ENCODE measurements at places on chromosomes 1 and 21.

DNA sequence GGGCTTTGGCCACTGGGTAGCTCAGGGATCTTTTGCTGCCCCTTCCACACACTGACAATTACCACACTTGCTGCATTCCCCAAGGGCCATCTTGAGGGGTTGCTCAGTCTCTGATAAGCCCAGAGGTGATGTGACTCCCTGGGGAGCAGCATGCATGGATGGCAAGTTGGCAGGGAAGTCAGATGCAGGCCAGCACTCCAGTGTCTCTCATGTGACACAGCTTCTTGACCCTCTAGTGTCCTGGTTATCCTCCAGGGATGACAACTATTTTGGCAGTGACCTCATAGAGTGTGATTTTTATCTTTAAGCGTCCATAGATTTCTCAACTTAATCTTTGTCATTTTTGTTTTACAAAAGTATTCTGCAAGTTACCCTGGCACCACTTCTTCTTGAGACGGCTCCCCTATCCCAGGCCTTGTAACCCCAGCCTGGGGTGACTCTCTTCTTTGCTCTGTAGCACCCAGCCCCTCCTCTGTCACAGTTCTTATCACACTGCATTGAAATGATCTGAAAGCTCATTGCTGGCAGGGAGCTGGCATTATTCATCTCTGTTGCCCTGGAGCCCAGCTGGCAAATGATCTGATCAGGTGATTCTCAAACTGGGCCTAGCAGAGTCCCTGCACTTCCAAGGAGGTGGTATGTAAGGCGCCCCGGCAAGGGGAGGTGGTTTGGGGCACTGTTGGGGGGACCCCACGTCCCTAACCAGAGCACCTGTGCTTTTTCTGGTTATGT lies 72.6 kb downstream of the TENT5C start:
- DNase-seq = no peak

- DNase-seq = no peak
Observed at GRCh38 chr1:200831091-200831490, 41.7 kb upstream of the GPR25 start.

DNA sequence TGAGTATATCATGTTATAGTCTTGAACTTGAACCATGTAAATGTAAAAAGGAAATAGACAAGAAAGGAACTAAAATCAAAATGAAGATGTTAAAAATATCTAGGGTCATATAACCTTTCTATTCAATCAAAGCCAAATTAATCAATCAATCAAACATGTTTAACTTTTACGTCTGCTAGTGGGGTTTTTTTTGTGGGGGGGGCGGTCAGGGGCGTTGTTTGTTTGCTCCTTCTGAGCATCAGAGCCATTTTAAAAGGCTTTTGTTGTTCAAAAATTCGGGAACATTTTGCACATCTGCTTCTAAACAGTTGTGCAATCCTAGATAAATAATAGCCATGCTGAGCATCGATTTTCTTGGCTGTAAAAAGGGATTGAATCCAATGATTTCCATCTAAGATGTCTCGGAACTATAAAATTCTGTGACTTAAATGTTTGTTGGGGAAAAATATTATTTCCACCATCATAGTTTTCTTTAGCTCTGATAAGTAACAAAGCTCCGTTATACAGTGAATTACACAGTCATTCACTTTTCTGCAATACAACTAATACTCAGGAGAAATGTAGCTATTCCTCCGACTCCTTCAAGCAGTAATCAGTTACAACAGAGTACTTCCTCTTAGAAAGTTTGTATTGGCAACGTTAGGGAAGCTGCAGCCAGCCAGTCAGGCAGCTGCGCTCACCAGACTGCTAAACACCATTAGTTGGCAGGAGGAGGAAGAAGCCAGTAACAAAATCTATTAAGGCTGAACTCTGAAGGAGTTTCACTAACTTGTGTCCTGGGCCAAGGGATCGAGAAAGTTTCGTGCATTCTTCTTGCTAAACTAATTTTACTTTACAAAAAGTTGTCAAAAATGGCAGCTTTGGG lies 2.2 kb downstream of the SPATA6 start:
- no peak for DNase-seq

DNA sequence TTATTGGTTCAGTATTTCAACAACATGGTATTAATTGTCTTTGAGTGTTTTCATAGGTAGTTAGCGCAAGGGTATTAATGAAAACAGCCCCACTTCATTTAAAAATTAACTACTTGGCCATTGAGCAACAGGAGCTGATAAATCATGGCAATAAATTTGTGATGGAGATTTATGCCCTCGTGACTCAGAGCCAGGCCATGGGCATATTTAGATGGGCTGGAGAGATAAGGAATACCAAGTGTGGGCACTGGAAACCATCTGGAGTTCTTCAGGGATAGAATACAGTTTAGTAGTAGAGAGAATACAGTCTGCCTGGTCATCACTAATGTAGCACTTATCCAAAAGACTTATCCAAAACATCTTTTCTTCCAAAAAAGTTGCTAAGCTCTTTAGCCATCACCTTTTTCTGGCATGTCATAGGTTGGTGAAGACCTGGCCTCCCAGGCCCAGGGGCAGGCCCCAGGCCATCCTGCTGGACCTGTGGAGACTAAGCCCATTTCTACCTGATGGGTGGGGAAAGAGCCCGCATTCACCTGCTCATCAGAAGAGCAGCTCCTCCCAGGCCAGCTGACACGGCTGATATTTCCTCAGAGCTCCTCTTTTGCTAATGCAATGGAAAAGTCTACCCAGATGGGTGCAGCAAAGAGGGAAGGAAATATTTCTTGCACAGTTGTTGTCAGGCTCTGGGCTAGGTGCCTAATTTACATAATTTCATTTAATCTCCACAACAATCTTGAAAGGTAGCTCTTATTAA lies 238.0 kb downstream of the TM2D1 start:
- no peak for DNase-seq

- DNase-seq = no peak
Observed at GRCh38 chr1:164423136-164423535, 135.8 kb upstream of the PBX1 start.

GRCh38 chr21:33557447-33557846 lies 14.6 kb downstream of the SON start:
- DNase-seq = no peak

DNA sequence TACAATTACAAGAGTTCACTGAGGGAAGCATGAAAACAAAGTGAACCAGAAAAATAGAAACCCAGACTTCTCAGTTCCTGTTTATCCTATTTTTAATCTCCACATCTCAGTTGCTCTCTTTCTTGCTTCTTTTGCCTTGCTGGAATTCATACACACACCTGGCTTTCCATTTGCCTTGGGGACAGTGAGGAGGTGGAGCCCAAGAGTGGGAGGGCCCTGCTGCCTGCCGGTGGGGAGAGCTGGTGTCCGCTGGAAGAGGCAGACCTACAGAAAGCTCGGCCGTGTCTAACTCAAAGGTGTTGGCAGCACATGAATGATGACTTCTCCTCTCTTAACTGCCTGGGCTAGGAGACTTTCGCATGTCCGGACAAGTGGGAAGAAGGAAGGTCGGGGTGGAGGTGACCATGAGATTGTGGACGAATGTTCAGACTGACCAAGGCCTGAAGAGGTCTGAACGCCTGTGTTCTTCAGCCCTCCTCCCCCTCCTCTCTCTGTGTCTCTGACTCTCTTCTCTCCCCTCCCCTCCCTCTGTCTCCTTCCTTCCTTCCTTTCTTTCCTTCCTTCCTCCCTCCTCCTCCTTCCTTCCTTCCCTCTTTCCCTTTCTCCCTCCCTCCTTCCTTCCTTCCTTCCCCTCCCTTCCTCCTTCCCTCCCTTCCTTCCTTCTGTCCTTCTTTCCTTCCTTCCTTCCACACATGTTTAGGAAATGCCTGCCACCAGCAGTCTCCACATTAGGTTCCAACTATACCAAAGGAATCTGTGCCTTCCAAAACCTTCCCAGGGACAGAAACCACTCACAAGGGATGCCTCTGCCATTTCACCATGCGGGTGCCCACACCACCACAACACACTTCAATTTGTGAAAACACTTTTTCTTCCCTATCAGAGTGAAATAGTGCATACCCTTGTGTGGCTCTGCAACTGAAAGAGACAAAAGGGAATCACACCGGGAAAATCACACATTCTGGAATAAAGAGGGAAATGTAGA lies 157.3 kb upstream of the RUNX1 start:
- DNase-seq = no peak

GRCh38 chr1:112618114-112618720 lies 724 bp downstream of the ST7L start:
- no peak for DNase-seq

DNA sequence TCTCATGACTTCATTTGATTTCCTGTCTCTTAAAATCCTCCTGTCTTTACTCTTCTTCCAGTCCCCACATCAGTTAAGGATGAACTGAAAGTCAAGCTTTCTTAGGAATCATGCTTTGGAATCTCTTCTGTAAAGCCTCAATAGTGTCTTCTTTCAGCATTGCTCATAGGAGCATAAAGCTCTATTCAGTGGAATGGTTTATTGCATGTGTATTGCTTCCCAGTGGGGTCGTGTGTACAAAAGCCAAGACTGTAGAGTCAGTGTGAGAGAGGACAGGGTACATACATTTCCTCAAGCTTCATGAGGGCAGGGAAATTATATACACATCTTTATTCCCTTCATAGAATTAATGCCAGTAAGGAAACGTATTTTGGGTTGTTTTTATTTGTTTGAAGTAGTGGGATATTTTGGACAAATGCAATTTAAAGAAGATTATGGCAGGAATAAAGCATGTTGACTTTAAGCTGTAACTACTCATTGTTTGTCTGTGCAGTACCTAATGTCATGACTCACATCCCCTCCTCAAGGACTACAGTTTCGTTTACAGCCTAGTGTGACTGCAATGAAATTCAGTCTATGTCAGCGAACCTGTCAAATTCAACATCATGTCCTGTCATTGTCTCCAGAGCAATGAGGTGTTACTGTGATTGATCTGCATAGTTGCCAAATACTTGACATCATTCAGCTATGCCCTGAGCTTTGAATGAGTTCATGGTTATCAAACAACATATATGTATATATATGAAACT lies 2164.2 kb downstream of the NCAM2 start:
- no peak for DNase-seq

GRCh38 chr1:39452540-39452939 lies 38.9 kb upstream of the BMP8A start:
- no peak for DNase-seq

DNA sequence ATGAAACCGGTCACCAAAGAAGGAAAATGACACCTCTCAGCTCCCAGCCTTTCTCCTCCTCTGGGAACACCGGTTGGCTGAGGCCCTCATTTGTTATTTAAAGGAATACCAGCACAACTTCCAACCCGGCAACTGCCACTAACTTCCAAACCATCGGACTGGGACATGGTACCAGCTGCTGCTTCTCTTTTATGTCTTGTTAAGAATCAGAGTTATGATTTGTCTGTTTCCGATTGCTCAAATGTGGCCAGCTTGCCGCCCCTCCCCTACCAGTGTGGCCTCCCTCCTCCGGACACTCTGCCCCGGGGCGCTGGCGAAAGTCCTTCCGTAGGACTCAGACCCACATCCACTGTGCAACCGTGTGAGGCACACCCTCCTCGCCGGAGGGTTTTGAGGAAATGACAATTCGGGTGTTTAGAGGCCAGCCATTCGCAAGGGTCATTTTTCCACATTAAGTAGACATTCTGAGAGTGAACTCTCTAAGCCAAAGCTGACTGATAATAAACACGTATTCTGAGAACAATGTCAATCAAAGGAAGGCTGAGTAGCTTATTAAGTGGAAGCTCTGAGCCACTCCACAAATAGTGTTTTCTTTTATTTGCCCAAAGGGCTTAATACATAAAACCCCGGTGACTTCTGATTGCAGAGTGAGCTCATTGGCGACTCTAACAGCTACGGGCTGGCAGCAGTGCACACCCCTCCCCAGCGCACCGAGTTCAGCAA lies 5.5 kb downstream of the RIPK4 start:
- no peak for DNase-seq

DNA sequence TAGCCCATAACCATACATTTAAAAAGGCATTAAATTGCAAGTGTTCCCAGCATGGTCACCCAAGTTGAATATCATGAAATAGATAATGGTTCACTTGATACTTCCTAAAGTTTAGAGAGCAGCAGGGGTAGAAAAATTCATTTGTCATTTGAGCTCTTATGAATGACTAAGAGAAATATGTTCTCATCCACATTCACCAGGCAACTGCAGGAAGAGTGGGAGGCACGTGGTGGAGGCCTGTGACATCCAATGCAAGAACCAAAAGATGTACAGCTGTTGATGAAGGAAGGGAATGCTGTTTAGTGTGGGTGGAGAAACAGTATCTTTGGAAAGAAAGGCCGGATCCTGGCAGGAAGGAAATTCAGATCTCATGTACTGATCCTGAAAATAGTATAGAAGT lies 473.1 kb downstream of the ADGRL2 start:
- DNase-seq = no peak

- no peak for DNase-seq
Observed at GRCh38 chr1:23188434-23188884, 19.8 kb upstream of the LUZP1 start.

GRCh38 chr1:248807067-248807737 lies 18.5 kb downstream of the SH3BP5L start:
- peak; percentile 14 for DNase-seq

- DNase-seq = no peak
Observed at GRCh38 chr1:184595596-184595995, 159.1 kb downstream of the EDEM3 start.

DNA sequence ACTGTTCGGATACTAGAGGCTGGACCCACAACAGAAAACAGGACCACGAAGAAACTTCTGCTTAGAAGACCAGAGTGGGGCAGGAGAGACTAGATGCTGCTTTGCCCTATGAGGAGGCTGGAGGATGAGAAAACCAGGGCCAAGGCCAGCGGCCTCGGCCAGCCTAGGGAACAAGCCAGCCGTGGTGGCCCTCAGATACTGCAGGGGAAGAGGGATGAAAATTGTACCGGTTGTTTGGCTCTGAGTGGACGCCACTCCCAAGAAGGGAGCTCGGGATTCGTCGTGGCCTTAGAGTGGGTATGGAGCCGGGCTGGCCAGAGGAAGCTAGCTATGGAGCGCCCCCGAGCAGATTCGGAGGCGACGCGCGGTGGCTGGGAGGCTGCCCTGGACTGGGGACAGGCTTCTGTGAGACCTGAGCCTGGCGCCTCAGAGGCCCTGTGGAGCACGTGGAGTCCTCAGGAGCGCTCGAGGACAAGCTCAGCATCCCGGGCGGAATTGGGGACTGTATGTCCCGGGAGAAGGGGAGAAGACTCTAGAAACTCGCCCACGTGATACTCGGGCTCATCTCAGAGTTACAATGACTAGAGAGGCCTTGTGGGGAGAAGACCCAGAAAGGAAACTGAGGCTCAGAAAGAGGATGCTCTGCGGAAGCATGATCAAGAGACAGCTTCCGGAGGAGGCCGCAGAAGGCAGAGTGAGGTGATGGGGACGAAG lies 2.8 kb downstream of the PRRX1 start:
- no peak for DNase-seq

GRCh38 chr1:63854091-63854490 lies 80.3 kb downstream of the ROR1 start:
- no peak for DNase-seq

DNA sequence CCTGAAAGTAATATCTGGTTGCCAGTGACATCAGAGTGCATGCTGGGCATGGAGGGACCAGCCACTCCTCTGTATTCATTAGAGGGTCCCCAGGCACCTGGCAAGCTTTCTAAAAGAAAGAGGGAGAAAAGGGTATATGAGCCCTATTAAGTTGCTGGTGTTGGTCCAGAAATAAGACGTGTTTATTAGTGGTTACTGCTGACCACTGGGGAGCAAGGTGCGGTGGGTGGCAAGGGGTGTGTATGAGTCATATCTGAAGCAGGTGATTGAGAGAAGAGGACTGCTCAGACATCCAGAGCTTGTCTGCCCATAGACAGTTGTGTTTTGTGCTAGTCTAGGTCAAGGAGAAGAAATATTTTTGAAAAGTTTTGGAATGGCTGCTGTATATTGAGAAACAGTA lies 298.1 kb downstream of the TM2D1 start:
- DNase-seq = no peak

Measured in stimulated activated CD8-positive, alpha-beta memory T cell treated with anti-CD3 and anti-CD28 coated beads, Interleukin-15, amount 100 ng/mL, for 1 hour (primary cell).